Stimulated activated naive CD4-positive, alpha-beta T cell treated with Interleukin-2 at 50 U/mL for 16 hours (primary cell): ENCODE measurements at places on chromosomes 11 and 22.
A peak's percentile ranks its signal among the peaks of the same experiment; 100 is the strongest.

DNA sequence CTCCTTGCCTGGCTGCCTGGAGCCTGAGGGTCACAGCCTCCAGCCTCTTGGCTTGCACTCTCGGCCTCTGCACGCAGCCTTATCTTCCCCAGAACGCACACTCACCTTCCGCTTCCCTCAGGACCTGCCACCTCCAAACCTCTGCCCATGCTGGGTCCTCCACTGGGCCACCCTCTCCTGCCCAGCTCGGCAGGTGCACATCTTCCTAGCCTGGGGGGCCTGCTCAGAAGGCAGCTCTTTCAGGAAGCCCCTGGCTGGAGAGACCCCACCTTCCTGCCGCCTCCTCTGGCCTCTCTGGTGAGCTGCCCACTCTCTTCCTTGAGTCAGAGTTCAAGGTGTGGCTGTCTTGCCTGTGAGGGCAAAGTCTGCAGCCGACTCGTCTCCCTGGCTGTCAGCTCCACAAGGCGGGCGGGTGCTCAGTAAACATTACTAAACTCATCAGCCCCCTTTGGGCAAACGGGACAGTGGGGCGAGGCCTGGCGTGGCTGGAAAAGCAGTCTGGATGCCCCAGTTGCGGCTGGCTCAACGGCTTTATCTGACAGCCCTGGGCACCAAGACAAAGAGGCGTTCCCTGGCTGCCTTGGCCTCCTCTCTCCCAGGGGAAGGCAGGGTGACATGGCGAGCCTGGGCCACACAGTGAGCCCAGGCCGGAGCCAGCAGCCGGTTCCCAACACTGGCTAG lies 1.7 kb upstream of the LINC01488 start:
- no peak for DNase-seq

DNA sequence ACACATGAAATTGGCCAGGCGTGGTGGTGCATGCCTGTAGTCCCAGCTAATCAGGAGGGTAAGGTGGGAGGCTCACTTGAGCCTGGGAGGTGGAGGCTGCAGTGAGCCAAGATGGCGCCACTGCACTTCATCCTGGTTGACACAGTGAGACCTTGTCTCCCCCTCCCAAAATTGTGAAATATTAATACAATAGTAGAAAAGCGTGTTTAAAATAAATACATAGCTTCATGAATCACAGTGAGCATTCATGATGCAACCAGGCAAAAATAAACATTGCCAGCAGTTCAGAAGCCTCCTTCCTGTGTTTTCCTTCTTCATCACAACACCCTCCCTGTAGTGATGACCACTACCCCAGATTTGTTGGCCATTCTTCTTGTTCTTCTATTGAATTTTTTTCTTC lies 4.3 kb upstream of the TEAD1 start:
- DNase-seq: no peak

DNA sequence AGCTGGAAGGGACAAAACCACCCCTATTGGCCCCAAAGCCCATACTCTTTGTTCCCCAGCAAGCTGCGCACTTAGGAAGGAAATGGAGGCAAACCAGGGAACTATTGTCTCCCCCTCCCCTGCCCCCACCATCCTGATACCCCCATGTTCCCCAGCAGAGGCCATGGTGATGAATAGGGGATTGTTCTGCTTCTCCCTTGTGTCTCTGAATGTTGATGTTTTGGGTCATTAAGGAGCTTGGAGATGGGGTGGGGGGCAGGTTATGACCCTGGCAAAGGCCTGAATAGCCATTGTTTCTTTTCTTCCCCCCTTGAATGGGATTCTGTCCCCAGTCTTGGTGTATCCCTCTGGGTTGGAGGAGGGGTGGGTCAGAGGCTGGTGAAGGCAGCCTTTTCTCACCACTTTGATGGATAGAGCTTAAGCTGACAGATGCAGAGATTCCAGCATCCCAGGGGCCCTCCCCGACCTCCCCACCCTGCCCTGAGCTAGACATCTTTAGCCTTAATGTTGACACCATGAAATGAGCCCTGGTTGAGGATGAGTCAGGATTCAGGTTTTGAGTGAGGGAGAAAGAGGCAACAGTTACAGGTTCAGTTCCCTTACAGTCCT lies 8.3 kb downstream of the DTX4 start:
- no peak for DNase-seq

- no peak for DNase-seq
Measured at GRCh38 chr11:94924612-94925011, 48.7 kb downstream of the CWC15 start.

GRCh38 chr22:49853981-49854831 lies 562 bp downstream of the ZBED4 start:
- no peak for DNase-seq

GRCh38 chr11:70755410-70756158 lies 357.3 kb downstream of the CTTN start:
- peak; percentile 21 for DNase-seq

DNA sequence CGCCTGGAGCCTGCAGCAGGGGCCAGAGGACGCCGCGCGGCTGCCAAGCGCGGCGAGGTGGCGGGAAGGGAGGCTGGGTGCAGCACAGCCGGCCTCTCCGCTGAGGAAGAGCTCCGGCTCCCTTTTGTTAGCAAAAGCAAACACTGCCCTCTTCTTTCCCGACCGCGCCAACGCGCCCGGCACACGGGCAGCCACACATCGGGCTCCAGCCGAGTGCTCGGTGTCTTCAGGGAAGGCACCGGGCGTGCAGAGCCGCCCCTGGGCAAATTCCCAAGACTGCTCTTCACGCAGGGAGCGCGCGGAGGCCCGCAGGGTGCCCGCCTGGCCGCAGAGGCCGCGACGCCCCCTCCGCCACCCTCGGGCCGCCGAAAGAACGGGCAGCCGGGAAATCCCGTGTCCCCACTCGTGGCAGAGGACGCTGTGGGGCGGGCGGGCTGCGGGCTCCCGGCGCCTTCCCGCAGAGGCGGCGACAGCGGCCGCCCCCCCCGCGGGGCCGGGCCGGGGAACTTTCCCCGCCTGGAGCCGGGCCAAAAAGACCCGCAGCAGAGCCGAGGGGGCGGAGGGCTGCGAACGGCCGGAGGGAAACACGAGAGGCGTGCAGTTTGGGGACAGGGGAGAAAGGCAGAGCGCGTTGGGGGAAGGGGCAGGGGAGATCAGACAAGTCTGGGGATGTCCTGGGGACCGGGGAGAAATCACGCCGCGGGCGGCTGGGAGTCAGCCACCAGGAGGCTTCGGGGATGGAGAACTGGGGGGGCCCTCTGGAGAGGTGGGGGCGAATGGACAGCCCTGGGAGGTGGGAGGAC lies 931 bp downstream of the CADM1 start:
- no peak for DNase-seq

DNA sequence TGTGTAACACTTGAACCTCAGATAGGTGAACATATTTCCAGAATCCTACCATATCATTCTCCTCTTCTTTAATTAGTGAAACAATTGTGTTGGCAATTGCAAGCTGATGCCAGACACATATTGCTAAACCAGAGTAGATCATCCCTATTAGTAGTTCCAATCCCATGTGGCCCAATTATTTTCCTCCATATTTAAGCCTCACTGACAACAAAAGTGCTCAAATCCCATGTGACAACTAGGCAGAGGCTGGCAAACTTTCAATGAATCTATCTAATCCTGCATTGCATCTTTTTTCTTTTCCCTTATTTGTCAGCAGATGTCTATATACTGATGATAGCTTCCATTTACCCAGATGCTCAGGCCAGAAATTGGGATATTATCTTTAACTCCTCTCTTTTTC lies 90.4 kb downstream of the GRIA4 start:
- no peak for DNase-seq

GRCh38 chr11:112401036-112401769 lies 140.5 kb upstream of the PLET1 start:
- DNase-seq: no peak

DNA sequence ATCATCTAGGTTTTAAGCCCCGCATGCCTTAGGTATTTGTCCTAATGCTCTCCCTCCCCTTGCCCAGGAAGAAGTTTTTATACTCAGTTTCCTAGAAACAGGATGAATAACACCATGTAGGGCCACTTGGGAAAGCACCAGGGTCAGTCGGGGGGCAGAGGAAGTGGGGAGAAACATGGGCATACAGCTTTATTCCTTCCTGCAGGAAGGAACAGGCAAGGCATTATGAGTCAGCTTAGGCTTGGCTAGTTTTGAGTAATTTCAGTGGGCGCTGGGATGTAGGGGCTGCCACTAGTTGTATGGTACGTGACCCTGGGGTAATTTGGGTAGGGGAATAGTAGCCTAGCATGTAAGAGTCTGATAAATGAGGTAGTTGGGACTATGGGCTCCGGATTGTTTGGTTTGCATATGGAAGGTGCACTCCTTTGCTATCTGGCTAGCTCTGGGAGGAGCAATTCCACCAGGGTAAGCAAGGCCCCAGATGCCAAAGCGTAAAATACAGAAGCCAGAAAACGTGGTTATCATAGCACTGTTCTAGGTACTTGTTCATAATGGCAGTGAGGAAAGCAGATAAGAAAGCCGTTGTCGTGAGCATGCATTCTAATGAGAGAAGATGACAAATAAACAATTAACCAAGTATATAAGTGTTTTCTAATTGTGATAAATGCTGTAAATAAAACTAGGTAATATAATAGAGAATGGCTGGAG lies 24.8 kb downstream of the ACER3 start:
- no peak for DNase-seq

DNA sequence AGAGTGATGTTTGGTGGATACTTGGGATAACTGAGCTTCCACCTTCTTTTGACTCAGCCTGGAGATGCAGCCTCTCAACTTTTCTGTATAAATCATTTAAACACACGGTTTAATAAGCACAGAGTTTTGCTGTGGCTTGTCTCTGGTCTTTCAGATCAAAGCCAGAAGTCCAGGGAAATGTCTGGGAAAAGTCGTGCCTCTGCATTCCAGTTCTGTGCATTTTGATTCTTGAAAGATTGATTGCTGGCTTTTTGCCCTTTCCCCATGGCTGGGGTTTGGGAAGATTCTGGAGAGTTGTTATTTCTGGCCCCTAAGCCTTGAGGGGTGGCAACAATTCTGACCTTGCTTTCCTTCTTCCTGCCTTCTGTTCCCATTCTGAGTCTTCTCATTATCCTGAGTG lies 154.1 kb downstream of the COMMD9 start:
- DNase-seq: no peak

GRCh38 chr11:126601136-126601535 lies 245.7 kb downstream of the ST3GAL4 start:
- no peak for DNase-seq

DNA sequence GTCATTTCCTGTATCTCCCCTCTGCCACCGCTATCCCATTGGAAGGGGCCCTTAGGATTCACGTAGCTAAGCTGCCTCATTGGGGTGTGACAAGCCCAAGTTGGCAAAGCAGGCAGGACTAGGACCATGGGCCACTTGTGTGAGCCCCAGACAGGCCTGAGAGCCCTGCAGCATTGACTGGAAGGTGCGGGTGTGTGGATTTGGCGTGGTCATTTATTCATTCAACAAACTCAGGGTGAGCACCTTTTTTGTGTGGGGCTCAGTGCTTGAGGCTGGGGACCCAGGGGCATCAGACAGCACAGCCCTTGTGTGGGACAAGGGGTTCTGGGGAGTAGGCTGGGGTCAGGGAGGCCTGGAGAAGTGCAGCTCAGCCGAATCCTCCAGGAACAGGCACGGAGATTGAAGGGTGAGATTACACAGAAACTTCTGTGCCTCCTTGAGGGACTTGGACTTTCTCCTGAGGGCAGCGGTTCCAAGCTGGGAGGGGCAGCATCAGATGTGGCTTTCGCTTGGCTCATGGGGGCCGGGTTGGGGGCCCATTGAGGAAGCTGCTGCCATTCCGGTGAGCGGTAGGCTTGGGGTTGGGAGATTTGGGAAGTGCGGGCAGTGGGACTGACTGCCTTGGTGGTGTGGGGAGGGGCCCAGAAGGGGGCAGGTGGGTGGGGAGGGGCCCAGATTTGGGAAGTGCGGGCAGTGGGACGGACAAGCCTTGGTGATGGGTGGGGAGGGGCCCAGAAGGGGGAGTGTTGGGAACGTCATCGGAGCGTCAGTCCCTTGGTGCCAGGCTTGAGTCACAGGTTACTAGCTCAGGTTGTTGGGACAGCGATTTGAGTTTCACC lies 11.9 kb downstream of the MGAT3 start:
- DNase-seq: no peak

- DNase-seq: no peak
Measured at GRCh38 chr22:46295277-46295971, 1.2 kb upstream of the GTSE1 start.

DNA sequence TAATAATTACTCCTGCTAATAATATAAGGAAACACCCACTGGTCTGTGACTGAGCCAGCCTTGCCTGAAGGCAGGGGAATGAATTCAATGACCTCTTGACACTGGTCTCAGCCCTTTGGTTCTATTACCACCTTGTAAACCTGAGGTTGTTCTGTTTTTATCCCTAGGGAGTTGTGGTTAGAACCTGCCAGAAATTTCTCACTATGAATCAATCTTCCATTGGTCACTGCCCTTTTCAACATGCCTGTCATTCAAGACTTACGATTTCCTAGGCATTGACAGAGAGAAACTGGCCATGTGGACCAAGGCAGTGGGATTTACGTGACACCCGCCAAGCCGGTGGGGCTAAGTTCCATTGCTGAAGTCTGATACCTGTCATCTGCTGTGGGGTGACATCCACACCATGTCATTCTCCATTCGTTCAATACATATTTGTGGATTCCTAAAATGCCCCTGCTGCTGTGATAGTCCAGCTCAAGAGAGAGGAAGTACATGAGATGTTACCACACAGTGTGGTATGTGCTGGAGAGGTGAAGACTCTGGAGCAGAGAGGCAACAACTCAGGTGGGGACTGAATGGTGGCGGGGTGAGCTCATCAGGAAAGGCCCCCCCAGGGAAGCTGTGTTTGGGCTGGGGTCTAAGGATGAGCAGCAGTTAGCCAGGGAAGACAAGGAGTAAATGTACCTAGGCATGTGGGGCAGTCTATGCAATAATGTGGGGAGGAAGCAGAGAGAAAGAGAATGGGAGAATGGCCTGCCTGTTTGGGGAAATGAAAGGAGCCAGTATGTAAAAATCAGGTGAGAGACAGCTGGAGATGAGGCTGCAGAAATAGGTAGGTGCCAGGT lies 15.2 kb upstream of the EHF start:
- no peak for DNase-seq

DNA sequence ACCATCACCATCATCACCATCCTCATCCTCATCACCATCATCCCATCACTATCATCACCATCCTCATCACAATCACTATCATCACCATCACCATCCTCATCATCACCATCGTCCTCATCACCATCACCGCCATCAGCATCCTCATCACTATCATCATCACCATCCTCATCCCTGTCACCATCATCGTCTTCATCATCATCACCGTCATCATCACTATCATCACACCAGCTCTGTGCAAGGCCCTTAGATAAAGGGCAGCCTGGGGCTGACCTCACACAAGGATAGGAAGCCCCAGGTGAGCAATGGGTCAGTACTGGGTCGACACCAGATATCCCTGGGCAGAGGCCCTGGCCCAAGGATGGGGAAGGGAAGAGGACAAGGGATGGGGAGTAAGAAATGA lies 16.1 kb downstream of the RTN4R start:
- DNase-seq: no peak

GRCh38 chr11:68839054-68839865 lies 2.5 kb downstream of the CPT1A start:
- DNase-seq: peak; percentile 91

DNA sequence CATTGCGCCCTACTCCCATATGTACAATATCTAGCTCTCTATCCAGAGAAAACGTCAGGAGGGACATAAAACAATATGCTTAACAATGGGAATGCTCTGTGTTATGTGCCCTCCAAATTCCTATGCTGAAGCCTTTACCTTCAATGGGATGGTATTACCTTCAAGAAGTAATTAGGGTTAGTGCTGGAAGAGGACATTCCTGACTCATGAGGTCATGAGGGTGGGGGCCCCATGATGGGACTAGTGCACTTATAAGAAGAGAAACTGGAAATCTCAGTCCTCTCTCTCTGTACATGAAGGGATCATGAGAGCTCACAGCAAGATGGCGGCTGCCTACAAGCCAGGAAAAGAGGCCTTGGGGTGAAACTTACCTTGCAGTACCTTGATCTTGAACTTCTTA lies 20.3 kb downstream of the MMP20 start:
- no peak for DNase-seq
